ENCODE measurements at places on chromosomes 4 and X.

GRCh38 chr4:56460085-56460484 is 7.3 kb upstream of the SRP72 start:
- no peak overlapping the region for H3K27ac ChIP-seq
- H3K4me3 ChIP-seq: no peak overlapping the region
- DNase-seq: no peak

GRCh38 chr4:107037199-107037584 is 1.1 kb upstream of the DKK2 start:
- no peaks in the 10 kb centered on the region for H3K36me3 ChIP-seq
- no peak for DNase-seq
- H3K27ac ChIP-seq: no peak overlapping the region
- H3K27me3 ChIP-seq: peaks cover 18% of the 10 kb centered on the region
- H3K4me1 ChIP-seq: no peaks in the 10 kb centered on the region

GRCh38 chr4:171985129-171985528 is 171.9 kb downstream of the GALNTL6 start:
- H3K4me1 ChIP-seq: no peaks in the 10 kb centered on the region
- no peaks in the 10 kb centered on the region for H3K27me3 ChIP-seq
- no peak overlapping the region for H3K27ac ChIP-seq
- DNase-seq: no peak
- no peak overlapping the region for H3K4me3 ChIP-seq

DNA sequence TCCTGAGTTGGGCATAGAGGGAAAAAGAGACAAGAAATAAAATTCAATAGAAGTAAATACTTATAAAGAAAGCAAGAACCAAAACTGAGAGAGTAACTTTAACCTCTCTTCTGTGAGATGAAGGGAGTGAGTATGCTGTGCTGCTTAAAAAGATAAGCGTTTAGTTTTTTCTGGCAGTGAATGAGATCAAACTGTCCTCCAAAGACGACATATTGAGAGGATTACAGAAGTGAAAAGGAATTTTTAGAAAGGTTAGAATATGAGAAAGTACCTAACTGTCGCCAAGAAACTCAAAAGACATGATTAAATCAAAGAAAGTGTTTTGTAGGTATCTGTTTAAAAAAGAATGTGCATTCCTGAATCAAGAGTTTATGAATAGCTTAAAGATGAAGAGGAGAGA is 16.0 kb downstream of the GAB1 start:
- H3K36me3 ChIP-seq: no peaks in the 10 kb centered on the region
- peaks cover 13% of the 10 kb centered on the region for H3K4me1 ChIP-seq
- no peak overlapping the region for H3K4me3 ChIP-seq
- no peak for DNase-seq
- no peaks in the 10 kb centered on the region for H3K27me3 ChIP-seq

- H3K4me1 ChIP-seq: no peaks in the 10 kb centered on the region
- no peak overlapping the region for H3K27ac ChIP-seq
- DNase-seq: no peak
- no peaks in the 10 kb centered on the region for H3K36me3 ChIP-seq
Measured at GRCh38 chr4:3449574-3450534, 8.1 kb downstream of the HGFAC start.

- no peak for DNase-seq
- H3K27ac ChIP-seq: no peak overlapping the region
- H3K36me3 ChIP-seq: no peaks in the 10 kb centered on the region
- no peaks in the 10 kb centered on the region for H3K27me3 ChIP-seq
- no peaks in the 10 kb centered on the region for H3K4me1 ChIP-seq
Measured at GRCh38 chr4:70564033-70564432, 28.0 kb upstream of the AMBN start.

- H3K27ac ChIP-seq: peak overlapping the region; percentile 43
- H3K27me3 ChIP-seq: no peaks in the 10 kb centered on the region
- no peak overlapping the region for H3K4me3 ChIP-seq
Measured at GRCh38 chr4:166421556-166422156, 548.6 kb downstream of the TLL1 start.

GRCh38 chrX:19283597-19284339 is 60.0 kb upstream of the PDHA1 start:
- no peak for DNase-seq
- no peak overlapping the region for H3K27ac ChIP-seq
- no peaks in the 10 kb centered on the region for H3K27me3 ChIP-seq
- no peak overlapping the region for H3K4me3 ChIP-seq
- H3K4me1 ChIP-seq: no peaks in the 10 kb centered on the region
- no peaks in the 10 kb centered on the region for H3K36me3 ChIP-seq

- no peak overlapping the region for H3K27ac ChIP-seq
- no peaks in the 10 kb centered on the region for H3K4me1 ChIP-seq
- no peak for DNase-seq
Measured at GRCh38 chr4:78166622-78167021, 109.5 kb downstream of the FRAS1 start.

GRCh38 chrX:118066867-118067515 is 49.6 kb downstream of the KLHL13 start:
- no peaks in the 10 kb centered on the region for H3K4me1 ChIP-seq
- H3K27me3 ChIP-seq: no peaks in the 10 kb centered on the region
- H3K36me3 ChIP-seq: no peaks in the 10 kb centered on the region
- H3K4me3 ChIP-seq: no peak overlapping the region

- no peaks in the 10 kb centered on the region for H3K4me1 ChIP-seq
- H3K36me3 ChIP-seq: no peaks in the 10 kb centered on the region
- peak; percentile 59 for DNase-seq
- H3K27me3 ChIP-seq: no peaks in the 10 kb centered on the region
Measured at GRCh38 chrX:22486296-22486695, 213.6 kb downstream of the CBLL2 start.

DNA sequence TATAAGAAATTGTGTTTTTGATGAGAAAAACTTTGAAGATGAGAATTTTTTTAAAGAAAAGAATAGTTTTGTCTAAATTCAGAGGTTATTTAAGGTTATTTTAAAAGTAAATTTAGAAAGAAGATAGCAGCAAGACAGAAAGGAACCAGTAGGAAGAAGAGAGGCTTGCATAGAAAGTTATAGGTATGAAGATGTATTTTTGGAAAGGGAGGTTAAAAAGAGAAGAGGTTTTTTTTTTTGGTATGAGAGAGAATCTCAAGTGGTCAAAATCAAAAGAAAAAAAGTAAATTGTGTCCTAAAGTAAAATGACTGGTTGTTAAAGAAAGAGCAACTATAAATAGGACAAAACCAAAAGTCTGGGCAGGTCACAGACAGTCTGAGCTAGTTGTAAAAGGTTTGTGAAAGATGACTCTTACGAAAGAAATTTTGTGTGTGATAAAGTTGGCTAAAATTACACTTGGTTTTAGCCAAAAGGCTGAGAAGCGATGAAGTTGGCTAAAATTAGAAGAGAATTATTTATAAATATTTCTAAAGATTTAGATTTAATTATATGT is 16.4 kb upstream of the EIF4E start:
- DNase-seq: no peak
- no peak overlapping the region for H3K27ac ChIP-seq
- no peaks in the 10 kb centered on the region for H3K36me3 ChIP-seq
- no peaks in the 10 kb centered on the region for H3K27me3 ChIP-seq
- no peaks in the 10 kb centered on the region for H3K4me1 ChIP-seq

DNA sequence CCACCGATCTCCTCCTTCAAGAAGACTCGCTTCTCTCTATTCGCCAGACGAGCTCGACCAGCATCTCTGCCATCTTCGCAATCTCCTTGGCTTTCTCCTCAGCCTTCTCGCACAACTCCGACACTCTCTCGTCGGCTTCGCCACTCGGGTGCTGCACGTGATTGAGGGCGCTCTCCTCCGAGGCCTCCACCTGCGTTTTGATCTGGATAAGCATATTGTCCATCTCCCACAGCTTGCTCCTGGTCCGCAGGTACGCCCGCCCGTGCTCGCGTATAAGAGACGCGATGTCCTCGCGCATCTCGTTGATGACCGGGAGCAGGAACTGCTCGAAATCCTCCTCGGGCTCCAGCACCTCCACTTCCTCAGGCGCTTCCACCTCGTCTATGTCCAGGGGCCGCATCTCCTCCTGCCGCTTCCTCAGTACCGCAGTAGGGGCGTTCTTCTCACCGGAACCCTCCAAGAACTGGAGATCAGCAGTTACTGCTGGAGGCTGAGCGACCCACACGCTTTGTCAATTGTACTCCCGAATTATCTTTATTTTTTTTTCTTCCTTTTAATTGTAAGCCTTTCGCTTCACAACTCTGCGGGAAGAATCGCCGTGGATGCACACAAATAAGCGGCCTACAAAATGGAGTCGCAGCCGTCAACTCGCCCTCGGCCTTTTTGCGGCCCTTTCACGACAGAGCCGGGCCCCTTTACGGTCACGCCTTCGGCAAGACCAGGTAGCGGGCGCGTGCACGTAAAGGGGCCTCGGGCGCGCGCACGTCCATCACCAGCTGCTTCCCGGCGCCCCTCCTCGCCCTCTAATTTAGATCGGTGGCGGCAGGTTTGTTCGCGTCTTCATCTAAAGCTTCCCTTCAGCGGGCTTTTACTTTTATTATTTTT is at the start of gene MRFAP1L1:
Gene MRFAP1L1 (minus strand): TSS at position 636 of the 885 bp plus-strand sequence. CDS start 236 bp downstream, at position 400.
- DNase-seq: peak; percentile 99
- H3K27ac ChIP-seq: peak within 1 kb of the TSS; percentile 76
- no peaks in the 10 kb centered on the region for H3K27me3 ChIP-seq
- no peaks in the 10 kb centered on the region for H3K36me3 ChIP-seq

- no peak overlapping the region for H3K4me3 ChIP-seq
- H3K36me3 ChIP-seq: no peaks in the 10 kb centered on the region
- H3K27ac ChIP-seq: no peak overlapping the region
- H3K27me3 ChIP-seq: no peaks in the 10 kb centered on the region
- no peaks in the 10 kb centered on the region for H3K4me1 ChIP-seq
Measured at GRCh38 chr4:6461301-6462165, 10.9 kb downstream of the PPP2R2C start.

GRCh38 chrX:79139446-79139845 is 5.0 kb upstream of the GPR174 start:
- no peak overlapping the region for H3K27ac ChIP-seq
- DNase-seq: no peak
- no peaks in the 10 kb centered on the region for H3K36me3 ChIP-seq
- H3K27me3 ChIP-seq: no peaks in the 10 kb centered on the region
- no peaks in the 10 kb centered on the region for H3K4me1 ChIP-seq
- H3K4me3 ChIP-seq: no peak overlapping the region

- DNase-seq: no peak
- no peaks in the 10 kb centered on the region for H3K27me3 ChIP-seq
- no peak overlapping the region for H3K4me3 ChIP-seq
- no peak overlapping the region for H3K27ac ChIP-seq
Measured at GRCh38 chr4:4412641-4413372, 25.9 kb downstream of the NSG1 start.

DNA sequence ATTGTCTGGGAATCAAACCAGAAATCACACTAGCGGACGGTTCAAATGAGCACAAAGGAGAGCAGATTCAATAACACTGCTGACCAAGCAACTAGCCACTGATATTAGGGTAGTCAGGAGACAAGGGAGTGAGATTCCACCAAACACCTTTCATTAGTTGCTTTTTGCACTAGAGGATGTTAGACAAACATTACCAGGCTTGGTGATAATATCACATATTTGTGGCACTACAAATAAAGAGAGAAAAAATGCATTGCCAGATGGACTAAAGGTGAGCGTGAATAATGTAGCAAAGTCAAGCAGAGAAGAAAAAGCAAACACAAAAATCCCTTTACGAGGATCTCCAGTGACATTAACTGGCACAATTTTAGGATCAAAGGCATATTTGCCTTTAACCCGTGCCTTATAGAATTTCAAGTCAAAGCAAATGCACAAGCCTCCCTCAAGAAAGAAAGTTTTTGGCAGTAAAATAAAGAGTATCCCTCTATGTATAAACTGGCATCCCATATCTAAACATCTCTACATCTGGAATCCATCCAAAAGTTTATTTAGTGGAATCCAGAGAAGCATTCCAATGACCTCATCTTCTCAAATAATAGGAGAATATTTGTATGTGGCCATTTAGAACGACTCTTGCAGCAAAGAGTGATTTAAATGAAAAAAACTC is 290.9 kb downstream of the KCTD8 start:
- no peak overlapping the region for H3K4me3 ChIP-seq
- no peak overlapping the region for H3K27ac ChIP-seq
- no peaks in the 10 kb centered on the region for H3K27me3 ChIP-seq
- no peaks in the 10 kb centered on the region for H3K36me3 ChIP-seq
- peak; percentile 72 for DNase-seq
- no peaks in the 10 kb centered on the region for H3K4me1 ChIP-seq

- no peaks in the 10 kb centered on the region for H3K27me3 ChIP-seq
- no peak overlapping the region for H3K4me3 ChIP-seq
- DNase-seq: no peak
- no peak overlapping the region for H3K27ac ChIP-seq
- H3K4me1 ChIP-seq: no peaks in the 10 kb centered on the region
Measured at GRCh38 chrX:24594501-24594900, 52.6 kb downstream of the PCYT1B start.

DNA sequence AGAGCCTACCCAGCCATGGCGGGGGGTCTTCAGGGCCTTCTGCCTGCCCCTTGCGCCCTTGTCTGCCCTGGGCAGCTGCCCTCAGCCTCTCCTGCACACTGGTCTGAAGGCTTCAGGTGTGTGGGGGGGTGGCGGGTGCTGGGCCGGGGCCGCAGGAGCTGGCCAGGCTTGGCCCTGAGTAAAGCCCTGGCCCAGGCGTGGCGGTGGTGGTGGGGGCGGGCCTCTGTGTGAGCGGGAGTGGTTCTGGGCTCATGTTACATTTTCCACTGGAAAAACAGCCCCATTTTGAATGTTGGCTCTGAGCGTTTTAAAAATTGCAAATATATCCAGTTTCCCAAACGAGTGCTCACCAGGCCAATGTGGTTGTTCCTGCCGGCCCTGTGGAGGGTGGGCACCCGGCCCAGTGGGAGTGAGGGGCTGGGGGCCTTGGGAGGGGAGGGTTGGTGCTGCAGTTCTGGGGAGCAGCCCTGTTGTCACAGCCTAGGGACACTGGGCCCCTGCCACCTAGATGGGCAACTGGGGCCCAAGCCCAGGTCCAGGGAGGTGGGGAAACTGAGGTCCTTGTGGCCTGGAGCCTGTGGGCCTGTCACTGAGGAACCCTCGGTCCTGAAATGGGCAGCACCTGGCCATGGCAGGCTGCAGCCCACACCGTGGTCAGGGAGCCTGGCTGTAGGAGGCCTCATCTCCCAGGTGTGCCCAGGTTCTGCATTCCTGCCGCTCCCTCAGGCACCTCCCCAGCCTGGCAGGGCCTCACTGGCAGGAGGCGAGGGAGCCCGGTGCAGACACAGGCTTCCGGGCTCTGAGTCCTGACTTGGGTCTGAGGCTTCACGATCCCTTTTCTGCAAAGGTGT is 28.3 kb downstream of the FGFRL1 start:
- DNase-seq: peak; percentile 53
- H3K27me3 ChIP-seq: no peaks in the 10 kb centered on the region

GRCh38 chr4:89658701-89659024 is 178.3 kb downstream of the SNCA start:
- H3K4me3 ChIP-seq: no peak overlapping the region
- no peaks in the 10 kb centered on the region for H3K36me3 ChIP-seq
- H3K4me1 ChIP-seq: no peaks in the 10 kb centered on the region
- no peak overlapping the region for H3K27ac ChIP-seq
- DNase-seq: no peak

Measured in fibroblast of lung (primary cell).